ENCODE measurements at places on chromosomes 3 and 15. TPM values are rescaled to one million over a fixed set of nuclear protein-coding genes. Genes with fewer than 3 reads are reported as not detected.

Gene CYB561D2
- total RNA-seq = 26.1 TPM

Gene TASOR
- 28.5 TPM for total RNA-seq

Gene ZDHHC23
- total RNA-seq = 0.90 TPM

Gene GPR176
- 194 TPM for total RNA-seq

Gene C2CD4A
- total RNA-seq = not detected

Gene SLC49A4
- 12.2 TPM for total RNA-seq

GRCh38 chr3:130941793-130942192, 47.9 kb downstream of the ATP2C1 start:
- H3K4me3 ChIP-seq = no peak overlapping the region
- peaks cover 5% of the 10 kb centered on the region for H3K4me1 ChIP-seq
- peak; percentile 61 for DNase-seq

GRCh38 chr15:98650417-98651035, 2.2 kb downstream of the IGF1R start:
- H3K27me3 ChIP-seq = peaks cover 4% of the 10 kb centered on the region
- peak overlapping the region; percentile 73 for H3K27ac ChIP-seq
- DNase-seq = peak; percentile 39
- peaks cover 6% of the 10 kb centered on the region for H3K4me1 ChIP-seq
- H3K36me3 ChIP-seq = no peaks in the 10 kb centered on the region
- H3K4me3 ChIP-seq = peak overlapping the region; percentile 85

DNA sequence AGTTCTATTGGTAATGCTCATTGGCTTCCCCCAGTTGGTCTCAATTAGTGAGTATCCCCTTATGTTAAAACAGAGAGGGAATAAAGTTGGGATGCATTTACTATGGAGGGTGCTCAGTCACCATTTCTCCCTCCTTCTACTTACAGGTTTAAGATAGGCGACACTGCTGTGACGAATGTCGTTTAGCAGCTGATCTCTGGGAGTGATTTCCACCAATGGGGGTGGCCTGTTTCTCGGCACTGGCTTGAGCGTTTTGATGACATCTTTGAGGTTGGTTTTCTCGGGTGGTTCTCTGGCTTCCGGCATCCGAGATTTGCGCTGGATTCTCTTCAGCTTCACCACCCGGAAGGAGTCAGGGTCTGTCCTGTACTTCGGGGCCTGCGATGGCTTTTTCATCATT, 3.8 kb downstream of the LMOD3 start:
- no peak overlapping the region for H3K27ac ChIP-seq
- no peaks in the 10 kb centered on the region for H3K4me1 ChIP-seq
- H3K27me3 ChIP-seq = peaks cover 7% of the 10 kb centered on the region

GRCh38 chr3:174618368-174619080, 240.6 kb upstream of the NAALADL2 start:
- 0 out of 2 replicates have a peak, but pooled peaks cover 2% of the 10 kb centered on the region for H3K4me1 ChIP-seq
- H3K27ac ChIP-seq = no peak overlapping the region
- no peak for DNase-seq
- no peaks in the 10 kb centered on the region for H3K36me3 ChIP-seq
- no peak overlapping the region for H3K4me3 ChIP-seq
- H3K27me3 ChIP-seq = no peaks in the 10 kb centered on the region

DNA sequence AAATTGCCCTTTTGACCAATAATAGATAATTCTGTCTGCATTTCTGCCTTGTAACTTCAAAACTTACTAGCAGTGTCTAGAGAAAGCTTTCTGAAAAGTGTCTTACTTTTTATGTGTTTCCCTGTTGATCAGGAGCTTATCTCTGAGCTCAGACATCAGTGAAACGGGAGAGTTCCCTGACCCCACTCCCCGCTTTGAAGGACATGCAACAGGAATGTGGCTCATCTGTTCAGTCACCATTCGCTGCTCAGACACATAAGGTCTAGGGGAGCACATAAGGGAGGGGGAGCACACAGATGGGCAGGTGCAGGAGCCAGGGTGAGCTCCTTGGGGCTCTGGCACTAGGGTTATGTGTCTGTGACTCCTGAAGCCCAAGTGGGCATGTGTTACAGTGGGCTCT, 205.0 kb downstream of the FEZF2 start:
- no peak overlapping the region for H3K4me3 ChIP-seq
- no peaks in the 10 kb centered on the region for H3K27me3 ChIP-seq
- peaks cover 1% of the 10 kb centered on the region for H3K4me1 ChIP-seq
- no peak for DNase-seq
- H3K36me3 ChIP-seq = peaks cover 2% of the 10 kb centered on the region

GRCh38 chr3:9945358-9945757, 6.8 kb downstream of the PRRT3 start:
- H3K27me3 ChIP-seq = no peaks in the 10 kb centered on the region
- peaks cover 7% of the 10 kb centered on the region for H3K4me1 ChIP-seq
- no peak for DNase-seq
- H3K27ac ChIP-seq = no peak overlapping the region
- H3K4me3 ChIP-seq = no peak overlapping the region

DNA sequence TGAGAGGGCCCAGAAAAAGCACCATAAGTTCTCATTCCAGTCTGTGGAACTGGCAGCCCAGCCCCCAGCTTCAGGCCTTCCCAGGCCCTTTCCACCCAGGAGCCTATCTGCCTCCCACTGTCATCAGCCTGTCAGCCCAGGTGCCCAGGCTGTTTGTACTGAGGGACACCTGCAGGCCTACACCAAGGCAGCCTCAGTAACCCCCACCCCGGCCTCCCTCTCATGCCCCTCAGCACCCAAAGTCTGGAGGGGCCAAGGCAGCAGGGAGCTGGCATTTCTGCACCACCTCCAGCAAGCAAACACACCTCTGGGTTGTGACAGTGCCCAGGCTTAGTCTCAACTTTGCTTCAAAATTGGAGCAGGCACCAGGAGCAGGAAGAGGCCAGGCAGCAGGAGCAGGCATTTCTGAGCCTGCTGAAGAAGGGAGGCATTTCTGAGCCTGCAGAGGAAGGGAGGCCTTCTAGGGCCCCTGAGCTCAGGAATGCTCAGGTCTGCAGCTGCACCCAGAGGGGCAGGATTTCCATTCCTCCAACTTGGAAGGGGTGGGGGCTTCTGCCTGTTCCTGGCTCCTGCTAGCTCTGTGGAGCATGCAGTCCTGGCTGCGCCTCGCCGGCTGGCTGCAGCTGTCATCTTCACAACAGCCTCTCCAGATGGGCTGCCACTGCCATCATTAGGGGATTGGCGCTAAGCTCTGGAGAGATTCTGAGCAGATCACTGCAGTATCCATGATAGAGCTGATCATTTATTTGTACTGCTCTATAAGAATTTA, 396.1 kb downstream of the UNC13C start:
- no peaks in the 10 kb centered on the region for H3K4me1 ChIP-seq
- H3K36me3 ChIP-seq = no peaks in the 10 kb centered on the region
- no peak for DNase-seq
- no peaks in the 10 kb centered on the region for H3K27me3 ChIP-seq
- no peak overlapping the region for H3K4me3 ChIP-seq

- H3K27ac ChIP-seq = no peak overlapping the region
- H3K4me1 ChIP-seq = peaks cover under 1% of the 10 kb centered on the region
- no peak overlapping the region for H3K4me3 ChIP-seq
- H3K36me3 ChIP-seq = no peaks in the 10 kb centered on the region
- H3K27me3 ChIP-seq = no peaks in the 10 kb centered on the region
Observed at GRCh38 chr3:108548886-108549285, 38.5 kb upstream of the MYH15 start.

DNA sequence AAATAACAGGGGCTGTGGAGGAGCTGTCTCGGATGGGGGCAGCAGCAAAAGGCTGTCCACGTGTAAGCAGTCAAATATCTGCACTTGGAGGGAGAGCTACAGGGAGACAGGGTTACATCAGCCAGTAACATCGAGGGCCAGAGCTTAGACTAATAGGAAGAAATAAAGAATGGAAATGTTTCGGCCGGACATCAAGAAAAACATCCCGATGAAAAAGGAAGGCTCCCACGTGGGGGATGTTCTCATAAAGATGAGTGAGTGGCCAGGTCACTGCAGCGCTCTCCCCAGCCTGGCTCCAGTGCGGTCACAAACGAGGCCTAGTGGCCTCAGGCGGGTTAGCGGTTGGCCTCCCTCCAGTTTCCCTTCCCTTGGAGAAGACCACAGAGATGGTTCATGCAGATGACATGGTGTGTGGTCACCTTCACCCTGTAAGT, 56.1 kb upstream of the WNT5A start:
- H3K4me3 ChIP-seq = no peak overlapping the region
- H3K27me3 ChIP-seq = peaks cover 24% of the 10 kb centered on the region
- no peak for DNase-seq
- H3K4me1 ChIP-seq = no peaks in the 10 kb centered on the region
- H3K36me3 ChIP-seq = no peaks in the 10 kb centered on the region

All from IMR-90 (cell line).